ENCODE measurements at places on chromosomes 3 and 15. TPM values are rescaled to one million over a fixed set of nuclear protein-coding genes. Genes with fewer than 3 reads are reported as not detected.

The C3orf80 gene
- not detected for total RNA-seq

DNA sequence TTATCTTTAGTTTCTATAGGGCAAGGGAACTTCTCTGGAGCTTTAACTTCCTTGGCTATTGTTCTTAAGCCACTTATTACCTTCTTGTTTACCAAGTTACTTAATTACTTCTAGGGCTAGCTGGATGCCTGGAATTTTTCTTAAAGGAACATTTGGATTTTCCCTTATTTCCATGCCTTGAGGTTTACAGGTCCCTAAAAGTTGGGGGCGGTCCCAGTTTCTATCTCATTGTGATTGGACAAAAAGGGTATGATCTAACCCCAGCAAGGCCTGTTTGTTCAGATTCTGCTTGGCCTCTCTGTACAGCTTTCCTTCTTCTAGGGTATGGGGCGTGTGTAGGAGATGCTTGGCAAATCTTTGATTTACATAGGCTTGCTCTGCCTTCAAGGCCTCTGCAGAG, 17.4 kb downstream of the PDHB start:
- DNase-seq = no peak

DNA sequence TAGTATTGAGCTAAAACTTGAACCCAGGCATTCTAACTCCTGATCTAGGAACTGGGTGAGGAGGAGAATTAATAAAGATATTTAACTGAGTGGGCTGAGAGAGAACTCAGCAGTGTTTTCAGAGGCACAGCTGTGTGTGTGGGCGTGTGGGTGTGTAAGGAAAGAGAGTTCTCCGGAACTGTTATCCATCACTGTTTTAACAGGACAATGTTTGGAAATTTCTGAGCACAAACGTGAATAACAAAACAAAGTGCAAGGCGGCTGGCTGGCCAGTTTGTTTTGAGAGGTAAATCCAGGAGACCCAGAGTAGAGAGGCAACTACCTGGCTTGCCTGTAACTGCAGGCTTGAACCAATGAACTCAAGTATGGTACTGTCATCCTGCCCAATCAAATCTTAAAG, 5.0 kb upstream of the PTPN9 start:
- DNase-seq = no peak

The DLL4 gene
- not detected for total RNA-seq

- no peak for DNase-seq
Observed at GRCh38 chr15:65374821-65375401, 2.9 kb downstream of the IGDCC3 start.

- no peak for DNase-seq
Observed at GRCh38 chr3:108509871-108510270, 525 bp downstream of the MYH15 start.

GRCh38 chr3:190608850-190609589, 95.1 kb downstream of the IL1RAP start:
- no peak for DNase-seq

The ZBED2 gene
- total RNA-seq = 0.32 TPM

DNA sequence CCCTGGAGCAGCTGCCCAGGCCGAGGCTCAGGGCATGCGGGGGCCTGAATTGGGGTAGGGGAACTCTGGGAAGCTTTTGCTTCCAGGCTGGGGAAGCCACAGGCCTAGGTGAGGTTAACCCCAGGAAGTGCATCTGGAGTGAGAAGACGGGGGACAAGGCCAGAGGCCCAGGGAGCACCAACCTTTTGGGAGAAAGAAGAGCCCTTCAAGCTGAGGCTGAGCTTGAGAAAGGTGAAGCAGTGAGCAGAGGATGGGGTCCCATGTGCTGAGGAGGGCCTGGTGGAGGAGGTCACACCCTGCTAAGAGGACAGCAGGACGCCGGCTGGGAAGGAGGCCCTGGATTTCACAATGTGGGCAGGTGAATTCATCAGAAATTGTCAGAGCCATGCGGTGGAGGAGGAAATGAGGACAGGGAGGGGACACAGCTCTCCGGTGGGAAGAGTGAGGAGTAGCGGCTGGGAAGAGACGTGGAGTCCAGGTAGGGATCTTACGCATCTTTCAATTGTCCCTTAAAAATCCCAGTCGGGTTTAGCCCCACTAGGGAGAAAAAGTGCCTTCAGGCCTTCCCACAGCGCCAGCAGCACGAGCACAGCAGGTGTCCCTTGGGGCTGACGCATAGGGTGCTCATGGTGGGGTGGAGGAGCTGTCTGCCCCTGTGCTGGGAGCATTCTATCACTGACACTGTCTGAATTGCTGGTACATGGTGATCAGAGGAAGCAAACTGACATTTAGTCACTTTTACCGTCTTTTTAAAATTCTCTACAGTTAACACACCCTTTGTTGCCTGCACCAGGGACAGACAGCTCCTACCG, 50.9 kb downstream of the HCN4 start:
- no peak for DNase-seq

The LYZL4 gene
- total RNA-seq = not detected

DNA sequence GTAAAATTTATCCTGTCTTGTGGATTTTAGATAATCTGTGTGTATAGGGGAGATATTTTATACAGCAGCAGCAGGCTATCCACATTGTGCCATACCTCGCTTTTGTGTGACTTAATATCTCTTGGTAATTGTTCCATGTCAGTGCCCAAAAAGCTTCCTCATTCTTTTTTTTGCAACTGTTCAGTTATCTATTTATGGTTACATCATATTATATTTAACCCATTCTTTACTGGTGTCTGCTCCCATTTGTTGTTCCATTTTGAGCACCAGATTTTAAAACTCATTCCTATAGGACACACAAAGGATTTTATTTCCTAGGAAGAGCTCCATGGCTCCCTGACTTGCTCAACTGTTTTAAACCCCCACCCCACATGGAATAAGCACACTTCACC, 86.3 kb upstream of the RASGRP1 start:
- DNase-seq = no peak

Data from GM12878 (cell line).